ENCODE measurements at places on chromosomes 6 and 20.

GRCh38 chr20:25484911-25485511, 77.5 kb downstream of the GINS1 start:
- no peak overlapping the region for H3K27ac ChIP-seq
- H3K4me1 ChIP-seq = peaks cover 11% of the 10 kb centered on the region
- no peak for DNase-seq
- H3K36me3 ChIP-seq = no peaks in the 10 kb centered on the region

- peak overlapping the region; percentile 100 for H3K27ac ChIP-seq
- no peak for DNase-seq
- H3K36me3 ChIP-seq = peaks cover 37% of the 10 kb centered on the region
- H3K4me1 ChIP-seq = peaks cover 58% of the 10 kb centered on the region
- H3K27me3 ChIP-seq = no peaks in the 10 kb centered on the region
Measured at GRCh38 chr6:33317419-33317668, 200 bp downstream of the ZBTB22 start.

DNA sequence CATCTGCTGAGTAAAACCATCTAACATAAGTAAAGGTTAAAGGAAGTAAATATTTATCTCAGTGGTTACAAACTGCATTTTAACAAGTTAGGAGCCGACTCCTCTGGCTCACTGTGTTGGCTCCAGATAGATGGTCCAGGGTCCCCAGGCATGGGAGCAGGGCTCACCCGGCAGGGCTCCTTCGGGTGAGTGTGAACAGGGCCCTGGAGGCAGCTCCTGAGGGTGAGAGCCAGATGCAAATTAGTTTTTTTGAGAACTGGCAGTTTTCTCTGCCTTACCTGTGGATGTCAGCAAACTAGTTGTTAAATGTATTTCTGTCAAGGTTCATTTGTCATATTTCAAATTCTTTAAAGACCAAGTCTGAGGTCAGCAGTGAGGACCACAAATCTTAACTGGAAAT, 21.5 kb downstream of the TPBG start:
- no peaks in the 10 kb centered on the region for H3K4me1 ChIP-seq
- peaks cover 1% of the 10 kb centered on the region for H3K27me3 ChIP-seq
- no peak overlapping the region for H3K4me3 ChIP-seq
- no peak for DNase-seq

GRCh38 chr6:136037242-136037875, 185.9 kb downstream of the PDE7B start:
- no peaks in the 10 kb centered on the region for H3K27me3 ChIP-seq
- no peak for DNase-seq
- H3K4me3 ChIP-seq = no peak overlapping the region
- H3K36me3 ChIP-seq = peaks cover 2% of the 10 kb centered on the region
- H3K4me1 ChIP-seq = peaks cover 5% of the 10 kb centered on the region

DNA sequence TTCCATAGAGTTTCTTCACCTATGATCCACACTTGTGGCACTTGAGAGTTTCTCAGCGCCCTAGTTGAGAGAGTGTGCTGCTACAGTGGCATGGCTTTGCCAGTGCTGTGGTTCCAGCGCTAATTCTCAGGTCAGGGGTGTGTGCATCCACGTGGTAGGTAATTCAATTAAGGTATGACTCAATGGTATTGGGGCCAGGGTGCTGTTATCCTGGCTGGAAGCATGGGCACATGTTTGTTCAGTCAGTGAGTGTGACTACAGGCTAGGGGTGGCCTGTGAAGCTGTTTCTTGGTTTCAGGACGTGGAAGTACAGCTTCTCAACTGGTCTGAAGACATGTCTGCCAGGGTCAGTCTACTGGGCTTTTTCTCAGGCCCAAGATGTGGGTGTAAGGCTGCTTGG, 3.0 kb upstream of the SEMG2 start:
- H3K36me3 ChIP-seq = no peaks in the 10 kb centered on the region
- H3K27me3 ChIP-seq = peaks cover 9% of the 10 kb centered on the region
- no peak overlapping the region for H3K27ac ChIP-seq
- no peak overlapping the region for H3K4me3 ChIP-seq

GRCh38 chr6:8948733-8949132, 513.4 kb upstream of the SLC35B3 start:
- H3K27me3 ChIP-seq = no peaks in the 10 kb centered on the region
- DNase-seq = no peak
- H3K36me3 ChIP-seq = no peaks in the 10 kb centered on the region
- no peak overlapping the region for H3K4me3 ChIP-seq
- H3K27ac ChIP-seq = no peak overlapping the region
- H3K4me1 ChIP-seq = no peaks in the 10 kb centered on the region

- no peak overlapping the region for H3K27ac ChIP-seq
- no peaks in the 10 kb centered on the region for H3K27me3 ChIP-seq
- H3K4me1 ChIP-seq = peaks cover 26% of the 10 kb centered on the region
- no peak for DNase-seq
- H3K36me3 ChIP-seq = peaks cover 11% of the 10 kb centered on the region
Measured at GRCh38 chr6:158259136-158259535, 53.1 kb upstream of the TULP4 start.

GRCh38 chr6:22366214-22366613, 69.4 kb upstream of the PRL start:
- H3K27me3 ChIP-seq = no peaks in the 10 kb centered on the region
- H3K27ac ChIP-seq = no peak overlapping the region
- no peaks in the 10 kb centered on the region for H3K36me3 ChIP-seq
- H3K4me3 ChIP-seq = no peak overlapping the region

GRCh38 chr6:33856655-33857054, 52.9 kb upstream of the MLN start:
- H3K27me3 ChIP-seq = peaks cover 19% of the 10 kb centered on the region
- H3K4me1 ChIP-seq = peaks cover 19% of the 10 kb centered on the region
- no peaks in the 10 kb centered on the region for H3K36me3 ChIP-seq
- DNase-seq = peak; percentile 27
- no peak overlapping the region for H3K27ac ChIP-seq

DNA sequence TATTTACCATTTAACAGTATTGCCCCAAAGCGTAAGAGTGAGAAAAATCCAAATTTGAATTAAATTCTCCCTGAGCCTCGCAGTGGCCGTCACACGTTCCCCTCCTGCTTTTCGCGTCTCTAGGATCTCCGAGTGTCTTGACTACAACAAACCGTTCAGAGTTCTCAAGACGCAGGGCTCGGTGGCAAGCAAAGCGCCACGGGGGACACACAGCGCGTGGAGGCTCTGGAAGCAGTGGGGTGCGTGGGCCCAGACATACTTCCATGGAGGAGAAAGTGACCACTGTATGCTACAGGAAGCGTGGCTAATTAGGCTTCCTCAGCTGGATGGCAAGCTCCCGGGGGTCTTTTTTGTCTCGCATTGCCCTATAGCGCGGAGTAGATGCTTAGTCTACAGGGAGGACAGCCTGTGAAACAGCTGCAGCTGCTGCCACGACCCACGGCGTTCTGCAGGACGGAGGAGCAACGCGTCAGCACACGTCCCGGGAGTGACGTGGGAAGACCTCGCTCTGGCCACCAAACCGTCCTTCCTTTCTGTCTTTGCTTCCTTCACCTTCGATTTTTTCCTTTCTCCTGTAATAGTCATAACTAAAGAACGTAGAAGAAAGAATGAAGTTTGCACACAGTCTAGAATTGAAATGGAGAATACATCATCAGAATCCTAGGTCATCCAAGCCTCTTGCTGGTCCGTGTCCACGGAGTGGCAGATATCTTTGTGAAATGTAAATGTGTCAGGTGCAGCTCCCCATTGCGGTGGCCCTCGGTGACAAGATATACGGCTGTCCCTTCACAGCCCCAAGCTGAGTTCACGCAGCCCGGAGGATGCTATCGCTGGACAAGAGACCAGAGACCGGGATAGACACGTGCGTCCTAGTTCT, 104.2 kb upstream of the QKI start:
- peaks cover 5% of the 10 kb centered on the region for H3K27me3 ChIP-seq
- DNase-seq = no peak
- no peak overlapping the region for H3K27ac ChIP-seq
- no peak overlapping the region for H3K4me3 ChIP-seq

- H3K36me3 ChIP-seq = no peaks in the 10 kb centered on the region
- no peak for DNase-seq
- peaks cover 5% of the 10 kb centered on the region for H3K4me1 ChIP-seq
- peaks cover 2% of the 10 kb centered on the region for H3K27me3 ChIP-seq
- no peak overlapping the region for H3K4me3 ChIP-seq
Measured at GRCh38 chr6:105649192-105649591, 246.3 kb upstream of the PREP start.

- peak overlapping the region; percentile 91 for H3K4me3 ChIP-seq
- no peaks in the 10 kb centered on the region for H3K27me3 ChIP-seq
- H3K27ac ChIP-seq = peak overlapping the region; percentile 91
Measured at GRCh38 chr6:111871207-111871606, 2.0 kb downstream of the FYN start.

DNA sequence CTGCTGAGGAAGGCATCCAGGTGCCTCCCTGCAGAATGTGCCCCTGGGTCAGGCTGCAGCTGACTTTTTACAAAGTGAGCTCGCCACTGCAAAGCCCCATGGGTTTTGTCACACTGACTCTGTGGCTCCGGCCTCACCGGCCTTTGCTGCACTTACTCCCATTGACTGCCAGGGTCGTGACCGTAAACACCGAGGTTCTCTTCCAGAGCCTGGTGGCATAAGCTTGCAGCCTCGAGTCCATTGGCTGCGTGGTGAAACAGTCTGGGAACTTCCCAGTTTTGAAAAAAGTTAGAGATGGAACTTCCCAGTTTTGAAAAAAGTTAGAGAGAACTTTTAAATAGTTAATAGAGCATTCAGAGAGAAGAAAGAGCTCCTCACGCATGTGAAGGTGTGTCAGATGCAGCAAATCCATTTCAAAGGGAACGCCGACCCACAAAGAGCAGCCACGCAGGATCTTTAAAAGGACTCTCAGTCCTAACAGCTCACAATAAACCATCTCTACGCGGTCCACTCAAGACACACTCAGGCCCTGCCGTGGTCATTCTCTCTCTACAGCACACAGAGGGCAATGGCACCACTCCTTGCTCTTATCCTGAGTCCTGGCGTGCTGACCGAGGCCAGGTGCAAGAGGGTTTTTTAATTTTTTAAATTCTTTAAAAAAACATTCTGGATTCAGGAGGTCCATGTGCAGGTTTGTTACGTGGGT, 12.8 kb downstream of the RAMACL start:
- H3K27ac ChIP-seq = no peak overlapping the region
- no peak for DNase-seq
- H3K27me3 ChIP-seq = no peaks in the 10 kb centered on the region
- no peak overlapping the region for H3K4me3 ChIP-seq
- no peaks in the 10 kb centered on the region for H3K4me1 ChIP-seq

GRCh38 chr6:42336431-42336830, 115.3 kb downstream of the TRERF1 start:
- no peaks in the 10 kb centered on the region for H3K36me3 ChIP-seq
- peaks cover 2% of the 10 kb centered on the region for H3K4me1 ChIP-seq
- H3K4me3 ChIP-seq = no peak overlapping the region
- H3K27ac ChIP-seq = no peak overlapping the region
- DNase-seq = no peak

GRCh38 chr6:2204272-2204671, 41.1 kb downstream of the GMDS start:
- H3K4me3 ChIP-seq = no peak overlapping the region
- no peaks in the 10 kb centered on the region for H3K27me3 ChIP-seq
- H3K36me3 ChIP-seq = peaks cover 1% of the 10 kb centered on the region
- H3K4me1 ChIP-seq = no peaks in the 10 kb centered on the region

GRCh38 chr6:38391206-38391605, 248.5 kb downstream of the BTBD9 start:
- peaks cover 6% of the 10 kb centered on the region for H3K4me1 ChIP-seq
- no peak overlapping the region for H3K27ac ChIP-seq
- no peak overlapping the region for H3K4me3 ChIP-seq
- no peak for DNase-seq
- peaks cover 9% of the 10 kb centered on the region for H3K36me3 ChIP-seq

DNA sequence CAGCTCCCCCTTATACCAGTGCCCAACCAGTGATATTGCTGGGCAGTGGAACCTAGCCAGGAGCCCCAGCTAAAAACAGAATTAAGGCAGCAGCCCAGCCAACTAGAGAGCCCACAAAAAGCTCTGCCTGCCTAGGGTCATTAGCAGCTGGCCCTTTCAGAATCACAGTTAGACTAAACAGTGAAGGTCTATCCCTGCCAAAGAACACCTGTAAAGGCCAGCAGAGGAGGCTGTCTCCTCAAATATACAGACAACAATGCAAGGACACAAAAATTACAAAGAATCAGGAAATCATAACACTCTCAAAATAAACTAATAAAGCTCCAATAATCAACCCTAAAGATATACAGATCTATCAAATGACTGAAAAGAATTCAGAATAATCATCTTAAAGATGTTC, 77.8 kb upstream of the HTR1E start:
- H3K27me3 ChIP-seq = peaks cover 5% of the 10 kb centered on the region
- no peaks in the 10 kb centered on the region for H3K4me1 ChIP-seq
- no peaks in the 10 kb centered on the region for H3K36me3 ChIP-seq
- DNase-seq = no peak
- no peak overlapping the region for H3K27ac ChIP-seq

DNA sequence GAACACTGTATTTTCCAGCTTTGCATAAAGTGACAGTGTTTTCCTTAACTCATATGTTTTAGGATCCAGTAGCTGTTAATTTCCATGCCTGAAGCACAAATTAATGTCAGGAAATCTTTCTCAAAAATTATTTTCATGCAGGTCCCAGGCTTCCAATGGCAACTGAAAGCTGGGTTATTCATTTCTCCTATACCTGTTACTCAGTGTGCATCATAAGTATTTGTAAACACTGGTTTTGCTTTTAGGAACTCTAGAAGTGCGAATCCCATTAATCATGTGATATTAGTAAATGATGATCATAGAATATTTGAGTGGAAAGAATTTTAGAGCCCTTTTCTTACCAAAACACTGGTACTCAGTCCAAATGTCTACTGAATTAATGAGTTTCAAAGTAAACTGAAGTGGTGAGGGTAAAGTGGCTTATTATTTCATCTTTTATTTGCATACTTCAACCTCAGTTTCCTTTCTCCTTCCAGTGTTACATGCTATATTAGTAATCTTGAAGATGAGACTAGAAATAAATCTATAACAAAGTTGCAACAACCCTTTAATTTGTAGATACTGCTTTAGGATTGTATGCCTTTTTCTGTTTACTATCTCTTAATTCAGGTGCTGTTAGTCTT, 124.0 kb downstream of the ZFAND3 start:
- peaks cover 31% of the 10 kb centered on the region for H3K4me1 ChIP-seq
- H3K27me3 ChIP-seq = no peaks in the 10 kb centered on the region
- H3K27ac ChIP-seq = no peak overlapping the region
- DNase-seq = no peak
- H3K4me3 ChIP-seq = no peak overlapping the region

- H3K27ac ChIP-seq = no peak overlapping the region
- no peak overlapping the region for H3K4me3 ChIP-seq
- H3K36me3 ChIP-seq = no peaks in the 10 kb centered on the region
- peaks cover 4% of the 10 kb centered on the region for H3K4me1 ChIP-seq
- DNase-seq = no peak
- H3K27me3 ChIP-seq = no peaks in the 10 kb centered on the region
Measured at GRCh38 chr20:38466983-38467382, 5.7 kb upstream of the RALGAPB start.

GRCh38 chr20:41551011-41551705, 67.0 kb downstream of the CHD6 start:
- H3K27ac ChIP-seq = no peak overlapping the region
- H3K36me3 ChIP-seq = peaks cover 20% of the 10 kb centered on the region
- DNase-seq = no peak
- no peak overlapping the region for H3K4me3 ChIP-seq
- no peaks in the 10 kb centered on the region for H3K27me3 ChIP-seq
